AG08395 (cell line): ENCODE measurements at places on chromosomes 7 and 10.

- no peak for DNase-seq
Measured at GRCh38 chr10:119550827-119551226, 8.3 kb upstream of the RGS10 start.

DNA sequence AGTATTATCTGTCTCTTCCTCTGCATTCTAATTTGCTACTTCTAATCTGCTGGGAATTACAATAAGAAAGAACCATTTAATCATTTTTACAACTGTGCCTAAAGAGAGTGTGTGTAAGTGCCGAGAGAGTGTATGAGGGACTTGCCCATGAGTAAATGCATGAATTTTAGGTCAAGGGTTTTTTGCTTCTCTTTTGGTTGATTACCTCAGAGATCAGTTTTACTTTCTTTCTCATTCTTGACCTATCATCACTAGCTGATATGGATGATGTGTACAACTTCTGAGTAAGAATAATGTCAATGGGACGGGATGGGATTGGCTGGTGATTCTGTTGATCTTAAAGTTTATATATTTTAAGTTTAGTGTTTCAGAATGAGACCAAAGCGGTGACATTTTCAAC is 47.8 kb downstream of the IKZF1 start:
- no peak for DNase-seq

GRCh38 chr10:17708821-17709220 is 43.2 kb upstream of the TMEM236 start:
- DNase-seq = no peak

DNA sequence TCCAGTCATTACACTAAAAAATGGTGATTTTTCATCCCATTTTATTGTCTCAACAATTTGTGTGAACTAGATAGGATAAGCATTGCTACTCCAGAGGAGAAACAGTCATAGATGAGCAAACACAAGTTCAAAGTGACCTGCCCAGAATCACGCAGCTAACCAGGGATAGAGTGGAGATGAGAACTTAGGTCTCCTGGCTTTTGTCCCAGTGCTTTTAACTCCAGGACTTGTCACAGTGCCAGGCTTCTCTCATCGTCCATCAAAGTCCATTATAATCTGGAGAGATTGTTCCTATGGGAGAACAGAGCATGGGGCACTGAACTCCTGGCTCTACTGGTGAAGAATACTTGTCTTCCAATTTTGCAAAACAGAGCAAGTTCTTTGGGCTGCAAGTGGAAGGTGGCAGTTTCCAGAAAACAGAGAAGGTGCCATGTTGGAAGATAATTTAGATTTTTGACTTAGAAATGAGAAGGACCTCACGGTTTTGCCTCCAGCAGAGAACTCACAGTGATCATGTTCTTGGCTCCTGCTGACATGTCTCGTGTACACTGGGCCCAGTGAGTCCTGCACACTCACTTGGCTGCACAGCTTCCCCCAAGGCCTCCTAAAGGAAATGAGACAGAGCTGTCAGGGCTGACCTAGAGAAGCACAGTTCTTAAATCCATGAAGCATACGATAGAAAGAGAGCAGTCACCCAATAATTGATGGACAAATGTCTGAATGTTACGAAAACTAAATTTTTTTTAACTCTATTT is 322.9 kb upstream of the NRP1 start:
- DNase-seq = no peak

DNA sequence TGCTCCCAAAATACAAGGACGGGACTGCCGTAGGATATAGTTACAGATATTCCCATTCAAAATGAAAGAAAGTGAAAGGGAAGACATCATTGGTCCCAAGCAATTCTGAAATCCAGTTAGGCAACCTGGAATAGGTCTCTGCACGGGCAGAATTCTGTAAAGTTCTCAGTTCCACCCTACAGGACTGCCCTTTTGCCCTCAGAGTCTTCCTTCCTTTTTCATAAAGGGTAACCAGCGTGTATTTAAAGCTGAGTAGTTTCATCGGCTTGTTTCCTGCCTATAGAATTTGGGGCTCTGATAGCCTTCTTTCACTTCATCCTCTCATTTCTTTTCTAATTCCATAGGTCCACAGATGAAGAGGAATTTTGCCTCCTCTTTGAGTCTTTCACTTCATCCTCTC is 20.0 kb downstream of the COPG2 start:
- DNase-seq = no peak

- no peak for DNase-seq
Measured at GRCh38 chr7:95933618-95934017, 161.3 kb downstream of the DYNC1I1 start.
